Esophagus muscularis mucosa (tissue), 4 donors: ENCODE measurements at places on chromosomes 12 and 14. TPM values are rescaled to one million over a fixed set of nuclear protein-coding genes. Genes with fewer than 3 reads are reported as not detected.

The SLC17A8 gene
- total RNA-seq, result not detected

GRCh38 chr14:90060312-90060964 is 1.4 kb upstream of the KCNK13 start:
- DNase-seq, result no peak

DNA sequence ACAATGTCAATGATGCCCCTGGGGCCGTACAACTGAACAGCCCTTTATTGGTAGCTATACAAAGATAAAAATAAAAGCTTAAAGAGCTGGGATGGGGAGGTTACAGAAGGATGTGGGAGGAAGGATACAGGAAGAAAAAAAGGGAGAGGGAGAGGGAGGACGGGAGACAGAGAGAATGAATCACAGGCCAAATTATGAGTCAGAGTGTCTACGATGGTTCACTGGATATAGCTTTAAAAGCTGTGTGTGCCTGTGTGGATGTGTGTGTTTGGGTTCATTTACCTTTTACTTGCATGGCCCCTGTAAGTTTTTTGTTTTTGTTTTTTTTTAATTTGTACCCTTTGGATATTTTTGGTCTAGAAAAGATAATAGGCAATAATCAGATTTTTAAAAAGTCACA is 111.9 kb downstream of the CCDC60 start:
- DNase-seq, result no peak

DNA sequence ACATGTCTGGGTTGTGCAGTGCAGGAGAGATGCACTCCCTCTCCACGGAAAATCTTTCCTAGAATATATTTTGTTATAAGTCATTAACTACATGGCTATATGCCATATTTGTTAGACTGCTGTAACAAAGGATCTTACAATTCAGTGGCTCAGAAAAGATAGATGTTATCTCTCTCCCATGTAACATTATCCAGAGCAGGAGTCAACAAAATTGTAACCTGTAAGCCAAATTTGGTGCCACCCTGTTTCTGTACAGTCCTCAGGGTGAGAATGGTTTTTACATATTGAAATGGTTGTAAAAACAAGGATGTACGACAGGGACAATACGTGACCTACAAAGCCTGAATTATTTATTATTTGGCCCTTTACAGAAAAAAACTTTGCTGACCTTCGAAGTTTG is 155.5 kb downstream of the KIF21A start:
- no peak for DNase-seq

The KRT77 gene
- not detected for total RNA-seq

GRCh38 chr14:105201156-105201924 is 20.2 kb upstream of the NUDT14 start:
- no peak for DNase-seq

- no peak for DNase-seq
These were observed 17.3 kb upstream of the TMPRSS12 start for GRCh38 chr12:50825372-50825838.

- DNase-seq, result no peak
These were observed 62.5 kb upstream of the PYGL start for GRCh38 chr14:51006781-51007211.

- no peak for DNase-seq
These were observed 6.9 kb downstream of the SYNDIG1L start for GRCh38 chr14:74419086-74419485.

DNA sequence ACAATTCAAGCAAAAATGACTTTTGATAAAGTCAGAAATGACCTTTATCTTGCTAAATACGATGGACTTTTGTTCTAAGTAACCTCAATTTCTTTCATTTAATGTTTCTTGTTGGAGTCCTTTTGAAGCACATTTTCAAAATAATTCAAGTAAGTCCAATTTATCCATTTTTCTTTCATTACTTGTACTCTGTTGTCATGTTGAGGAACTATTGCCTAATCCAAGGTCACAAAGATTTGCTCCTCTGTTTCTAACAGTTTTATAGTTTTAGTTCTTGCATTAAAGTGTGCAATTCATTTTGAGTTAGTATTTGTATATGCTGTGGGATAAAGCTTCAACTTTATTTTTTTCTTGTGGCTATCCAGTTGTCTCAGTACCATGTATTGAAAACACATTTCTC is 66.7 kb downstream of the CCER1 start:
- DNase-seq, result no peak

DNA sequence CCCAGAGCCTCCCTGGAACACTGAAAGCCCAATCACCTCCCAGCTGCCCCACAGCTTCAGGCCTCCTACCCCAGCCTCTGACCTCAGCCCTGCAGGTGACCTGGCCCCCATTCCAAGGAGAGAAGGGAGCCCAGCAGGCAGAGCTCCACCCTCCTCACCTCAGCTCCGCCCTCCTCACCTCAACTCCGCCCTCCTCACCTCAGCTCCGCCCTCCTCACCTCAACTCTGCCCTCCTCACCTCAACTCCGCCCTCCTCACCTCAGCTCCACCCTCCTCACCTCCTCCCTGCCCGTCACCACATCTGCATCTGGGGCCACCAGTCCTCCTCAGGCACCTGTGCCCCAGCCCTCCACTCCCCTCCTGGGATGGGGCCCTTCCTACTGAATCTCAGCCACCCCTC is 112.2 kb upstream of the SFSWAP start:
- no peak for DNase-seq

DNA sequence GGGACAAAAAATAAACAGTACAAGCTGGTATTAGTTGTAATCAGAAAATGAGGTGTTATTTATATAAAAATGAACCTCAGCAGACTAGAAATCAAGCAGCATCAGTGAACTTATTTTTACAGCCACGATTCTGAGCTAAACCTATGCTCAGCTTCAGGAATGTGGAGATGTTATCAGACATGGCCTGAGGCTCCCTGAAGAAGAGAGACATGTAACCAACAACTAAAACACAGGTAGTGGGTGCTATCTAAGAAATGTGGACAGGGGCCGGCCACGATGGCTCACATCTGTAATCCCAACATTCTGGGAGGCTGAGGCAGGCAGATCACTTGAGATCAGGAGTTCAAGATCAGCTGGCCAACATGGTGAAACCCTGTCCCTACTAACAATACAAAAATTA is 534.3 kb downstream of the VRK1 start:
- no peak for DNase-seq

DNA sequence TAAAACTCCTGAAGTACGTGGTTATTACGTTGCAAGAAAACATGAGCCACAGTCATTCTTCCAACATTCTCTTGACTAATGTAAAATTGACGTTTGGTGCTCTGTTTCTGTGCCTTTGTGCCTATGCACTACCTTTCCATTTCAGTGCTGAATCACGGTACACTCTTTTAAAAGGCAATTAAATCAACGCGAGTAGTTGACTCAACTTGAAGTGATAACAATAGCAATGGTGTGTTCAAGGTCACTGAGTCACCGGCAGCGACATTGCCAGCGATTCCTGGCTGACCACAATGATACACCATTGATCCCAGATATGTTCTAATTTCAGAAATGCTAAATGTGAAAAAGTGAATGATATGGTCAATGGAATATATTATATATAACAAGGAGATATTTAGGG is 17.8 kb downstream of the AK7 start:
- DNase-seq, result no peak

The SLC4A8 gene
- total RNA-seq, result 0.97 TPM

- DNase-seq, result no peak
These were observed 872 bp downstream of the VSX2 start for GRCh38 chr14:74239848-74240793.

The EPYC gene
- total RNA-seq, result not detected

DNA sequence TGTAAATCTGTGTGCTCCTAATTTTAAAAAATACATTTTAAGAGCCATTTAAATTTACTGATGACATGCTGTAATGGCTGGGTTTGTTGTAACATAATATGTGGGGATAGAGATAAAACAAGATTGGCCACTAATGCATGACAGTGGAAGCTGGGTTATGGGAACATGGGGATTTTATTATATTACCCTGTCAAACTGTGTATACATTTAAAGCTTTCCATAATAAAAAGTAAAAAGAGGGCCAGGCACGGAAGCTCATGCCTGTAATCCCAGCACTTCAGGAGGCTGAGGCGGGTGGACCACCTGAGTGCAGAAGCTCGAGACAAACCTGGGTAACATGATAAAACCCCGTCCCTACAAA is 9.1 kb downstream of the TMEM233 start:
- DNase-seq, result no peak

The SLC38A4 gene
- 0.17 TPM for total RNA-seq

GRCh38 chr14:94591871-94592270 is 10.6 kb downstream of the SERPINA5 start:
- DNase-seq, result no peak

The KCNK10 gene
- total RNA-seq, result not detected

GRCh38 chr12:22321638-22322037 is 12.9 kb downstream of the ST8SIA1 start:
- no peak for DNase-seq

- DNase-seq, result no peak
These were observed 53.3 kb downstream of the ACACB start for GRCh38 chr12:109169686-109170085.

- peak; percentile 88 for DNase-seq
These were observed 311.9 kb downstream of the AACS start for GRCh38 chr12:125377093-125377492.

GRCh38 chr12:4867384-4867783 is 42.3 kb upstream of the KCNA1 start:
- peak; percentile 45 for DNase-seq

DNA sequence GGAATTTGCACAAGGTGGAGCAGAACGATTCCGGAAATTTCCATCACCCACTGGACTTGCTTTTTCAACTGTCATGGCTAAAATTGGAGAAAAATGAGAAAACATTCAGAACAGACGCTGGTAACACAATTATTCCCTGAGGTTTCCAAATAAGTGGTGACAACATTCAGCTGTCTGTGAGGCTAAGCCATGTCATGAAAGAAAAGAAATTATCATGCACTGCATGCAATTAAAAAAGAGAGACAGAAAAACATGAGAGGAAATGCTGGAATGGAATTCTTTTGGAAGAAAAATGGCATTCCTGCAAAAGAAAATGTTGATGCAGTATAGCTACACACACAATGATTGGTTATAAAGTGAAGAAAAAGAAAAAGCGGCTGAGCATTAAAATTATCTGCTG is 87.3 kb downstream of the C2CD5 start:
- DNase-seq, result no peak

DNA sequence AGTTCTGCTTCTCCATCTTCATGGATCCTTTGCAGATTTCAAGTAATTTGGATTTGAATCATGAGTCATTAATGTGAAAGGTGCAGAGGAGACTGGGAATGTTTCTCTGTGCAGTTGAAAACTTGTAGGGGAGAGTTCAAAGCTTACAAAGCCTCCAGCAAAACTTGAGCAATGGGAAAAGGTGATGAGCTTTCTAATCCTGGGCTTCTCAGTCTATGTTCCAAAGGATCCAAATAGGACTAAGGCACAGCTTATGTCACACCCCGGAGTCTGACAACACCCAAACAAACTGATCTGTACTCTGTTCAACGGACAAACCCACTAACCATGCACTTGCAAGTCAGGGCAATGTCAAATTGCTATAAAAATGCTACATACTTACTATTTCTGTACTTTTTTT is 134.8 kb downstream of the DUSP6 start:
- no peak for DNase-seq

The MIP gene
- total RNA-seq, result not detected

The DMAC2L gene
- total RNA-seq, result 9.9 TPM
